ENCODE measurements at places on chromosomes 16 and 17.
A peak's percentile ranks its signal among the peaks of the same experiment; 100 is the strongest.

DNA sequence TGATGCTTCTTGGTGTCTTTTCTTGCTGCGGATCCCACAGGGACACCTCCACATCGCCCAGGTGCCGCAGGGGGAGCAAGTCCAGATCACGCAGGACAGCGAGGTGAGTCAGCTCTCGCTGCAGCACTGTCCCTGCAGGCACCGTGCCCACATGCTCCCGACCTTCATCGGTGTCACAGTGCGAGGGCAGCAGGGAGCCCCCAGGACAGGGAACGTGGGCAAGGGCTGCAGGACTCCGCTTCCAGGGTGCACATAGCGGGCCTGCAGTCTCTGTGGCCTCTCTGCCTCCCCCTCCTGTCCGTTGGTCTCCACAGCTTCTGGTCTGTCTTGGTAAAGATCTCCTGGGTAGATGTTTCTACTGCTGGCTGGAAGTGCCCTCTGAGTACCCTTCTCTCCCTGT lies 84.1 kb downstream of the BANP start:
- DNase-seq, result no peak

DNA sequence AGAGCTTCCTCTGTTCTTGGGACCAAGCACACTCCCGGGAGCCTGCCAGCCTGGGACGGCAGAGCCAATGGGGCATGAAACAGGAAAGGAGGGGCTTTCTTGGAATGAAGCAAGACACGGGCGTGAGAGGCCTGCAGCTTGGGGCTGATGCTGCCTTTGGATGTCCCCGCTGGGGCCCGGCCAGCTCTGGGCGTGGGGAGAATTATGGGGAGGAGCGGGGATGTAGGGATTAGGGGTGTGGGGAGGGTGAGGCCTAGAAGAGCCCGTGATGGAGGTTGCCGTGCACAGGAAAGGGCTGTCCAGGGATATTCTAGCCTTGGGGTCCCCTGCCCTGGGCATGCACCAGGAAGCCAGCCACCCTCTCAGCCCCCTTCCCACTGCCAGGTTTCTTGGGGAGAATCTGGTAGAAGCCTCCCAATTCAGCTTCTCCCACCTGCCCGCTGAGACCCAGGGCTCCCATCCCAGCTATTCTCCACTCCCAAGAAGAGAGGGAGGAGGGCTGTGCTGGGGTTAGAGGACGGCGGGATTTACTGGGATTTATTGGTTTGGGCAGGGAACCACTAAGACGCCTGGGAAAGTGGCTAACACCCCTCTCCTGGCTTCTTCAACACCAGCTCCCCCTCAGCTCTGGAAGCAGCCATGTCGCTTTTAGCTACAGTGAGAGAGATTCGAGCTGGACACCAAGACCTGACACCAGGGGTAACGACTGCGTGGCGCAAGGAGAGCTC lies 20.0 kb upstream of the NXPH3 start:
- no peak for DNase-seq

- DNase-seq, result no peak
Measured at GRCh38 chr17:64232466-64233262, 30.4 kb downstream of the TEX2 start.

- DNase-seq, result no peak
Measured at GRCh38 chr17:14080847-14081251, 11.5 kb downstream of the COX10 start.

DNA sequence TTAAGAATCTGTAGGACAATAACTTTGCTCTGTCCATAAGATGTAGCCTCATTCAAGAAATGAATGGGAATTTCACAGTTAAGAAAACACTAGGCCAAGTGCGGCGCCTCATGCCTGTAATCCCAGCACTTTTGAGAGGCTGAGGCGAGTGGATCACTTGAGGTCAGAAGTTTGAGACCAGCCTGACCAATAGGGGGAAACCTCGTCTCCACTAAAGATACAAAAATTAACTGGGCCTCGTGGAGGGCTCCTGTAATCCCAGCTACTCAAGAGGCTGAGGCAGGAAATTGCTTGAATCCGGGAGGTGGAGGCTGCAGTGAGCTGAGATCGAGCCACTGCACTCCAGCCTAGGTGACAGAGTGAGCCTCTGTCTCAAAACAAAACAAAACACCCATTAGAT lies 19.9 kb upstream of the RSL1D1 start:
- DNase-seq, result no peak

DNA sequence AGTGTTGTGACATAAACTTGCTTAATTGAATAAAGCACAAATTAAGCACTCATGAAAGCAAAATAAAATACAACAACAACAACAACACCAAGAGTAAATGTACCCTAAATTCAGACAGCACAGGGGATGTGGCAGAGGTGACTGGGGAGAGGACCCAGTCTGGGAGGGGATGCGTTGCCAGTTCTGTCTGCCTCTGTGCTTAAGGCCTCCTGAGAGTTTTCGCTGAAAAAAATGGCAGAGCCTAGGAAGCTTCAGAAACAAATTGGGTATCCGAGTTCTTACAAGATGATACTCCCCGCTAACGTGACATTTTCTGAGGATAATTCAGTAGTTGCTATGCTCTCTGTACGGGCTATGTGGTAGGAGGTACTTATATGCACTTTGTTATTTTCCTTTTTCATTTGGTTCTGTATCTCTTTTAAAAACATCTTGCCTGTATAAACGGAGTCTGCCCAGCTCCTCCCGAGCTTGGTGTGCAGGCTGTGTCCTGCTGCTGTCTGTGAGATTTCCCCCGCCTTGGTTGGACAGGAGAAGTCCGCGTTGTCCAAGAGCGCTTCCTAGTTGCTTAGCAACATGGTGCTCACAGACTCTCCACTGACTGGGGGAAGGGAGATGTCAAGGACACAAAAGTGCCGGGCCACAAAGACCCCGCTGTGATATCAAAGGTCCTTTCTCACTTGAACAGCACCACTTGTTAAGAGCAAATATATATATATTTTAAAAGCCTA lies 134.2 kb upstream of the CPHXL start:
- no peak for DNase-seq

GRCh38 chr17:11996722-11997146 lies 541 bp downstream of the ZNF18 start:
- DNase-seq, result peak; percentile 32

DNA sequence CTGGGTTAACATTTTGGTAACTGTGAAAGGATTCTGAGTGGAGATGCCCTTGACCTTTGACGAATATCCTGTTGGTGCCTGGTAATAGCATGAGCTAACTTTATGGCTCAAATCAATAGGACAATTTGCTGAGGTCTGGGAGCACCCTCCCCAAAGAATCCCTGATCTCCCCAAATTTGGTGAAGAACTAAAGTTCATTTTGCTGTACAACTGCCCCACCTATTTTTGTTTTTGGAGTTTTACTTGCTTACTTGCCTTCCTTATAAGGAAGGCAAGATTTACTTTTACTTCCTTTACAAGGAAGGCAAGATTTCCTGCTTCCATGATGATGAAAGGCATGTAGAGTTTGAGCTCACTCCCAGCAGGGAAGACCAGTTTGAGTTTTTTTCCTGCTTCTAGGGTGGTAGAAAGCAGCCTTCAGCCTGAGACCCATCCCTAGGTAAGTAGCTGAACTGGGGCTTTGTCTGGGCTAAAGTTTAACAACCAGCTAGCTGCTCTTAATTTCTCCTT lies 2.8 kb downstream of the KRTAP4-9 start:
- DNase-seq, result no peak

GRCh38 chr16:2756288-2757015 lies 4.0 kb downstream of the SRRM2 start:
- DNase-seq, result no peak

- DNase-seq, result no peak
Measured at GRCh38 chr17:73914536-73915274, 270.5 kb upstream of the SDK2 start.

- no peak for DNase-seq
Measured at GRCh38 chr16:85258629-85259028, 146.4 kb upstream of the CIBAR2 start.

DNA sequence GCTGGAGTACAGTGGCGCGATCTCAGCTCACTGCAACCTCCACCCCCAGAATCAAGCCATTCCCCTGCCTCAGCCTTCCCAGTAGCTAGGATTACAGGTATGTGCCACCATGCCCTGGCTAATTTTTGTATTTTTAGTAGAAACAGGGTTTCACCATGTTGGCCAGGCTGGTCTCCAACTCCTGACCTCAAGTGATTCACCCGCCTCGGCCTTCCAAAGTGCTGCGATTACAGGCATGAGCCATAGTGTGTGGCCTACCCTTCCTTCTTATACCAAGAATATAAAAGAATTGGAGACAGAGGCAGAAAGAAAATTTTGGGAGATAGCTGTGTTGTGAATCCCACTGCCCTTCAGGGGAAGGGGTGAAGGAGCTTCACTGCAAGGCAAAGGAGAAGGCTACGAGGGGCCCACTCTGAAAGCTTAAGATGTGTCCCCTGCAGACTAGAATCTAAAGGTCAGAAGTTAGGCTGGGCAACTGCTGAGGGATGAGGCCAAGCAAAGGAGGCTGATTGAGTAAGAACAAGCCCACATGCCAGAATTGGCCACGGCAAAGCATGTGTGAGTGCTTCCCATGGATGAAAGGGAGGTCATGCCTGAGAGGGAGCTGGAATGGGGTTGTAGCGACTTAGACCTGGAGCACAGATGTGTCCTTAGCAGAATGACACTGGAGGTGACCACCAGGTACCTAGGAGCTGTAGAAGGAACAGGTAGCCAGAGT lies 8.4 kb upstream of the CRYBA1 start:
- DNase-seq, result no peak

DNA sequence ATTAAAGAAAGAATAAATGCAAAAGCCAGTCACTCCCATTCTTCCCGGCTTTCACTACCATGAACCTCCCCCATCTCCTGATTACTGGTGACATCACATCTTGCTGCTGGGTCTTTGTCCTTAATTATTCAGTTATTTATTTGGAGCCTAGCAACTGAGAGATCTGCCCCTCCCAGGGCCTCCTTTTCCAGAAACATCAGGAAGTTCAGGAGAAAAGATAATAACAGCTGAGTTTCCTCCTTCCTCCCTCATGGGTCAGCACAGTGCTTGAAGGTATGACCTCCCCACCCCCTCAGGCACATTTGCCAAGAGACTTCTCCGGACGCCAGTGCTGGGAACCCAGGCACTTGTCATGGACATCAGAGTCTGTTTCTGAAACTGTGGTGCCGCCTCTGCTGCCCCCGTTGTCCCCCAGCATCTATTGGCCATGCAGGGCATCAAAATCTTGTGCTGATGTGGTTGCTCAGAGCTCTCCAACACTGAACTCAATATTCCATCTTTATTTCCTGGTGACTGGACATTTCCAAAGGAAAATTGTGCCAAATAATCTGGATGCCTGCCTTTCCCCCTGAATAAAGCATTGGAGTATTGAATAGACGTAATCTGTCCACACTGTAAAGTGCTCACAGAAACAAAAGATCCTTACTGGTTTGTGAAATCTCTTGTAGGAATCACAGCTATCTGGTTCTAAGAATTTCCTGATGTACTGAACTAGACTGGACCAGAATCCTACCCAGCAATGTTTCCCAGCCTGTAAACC lies 71.8 kb downstream of the ZNF18 start:
- DNase-seq, result no peak

DNA sequence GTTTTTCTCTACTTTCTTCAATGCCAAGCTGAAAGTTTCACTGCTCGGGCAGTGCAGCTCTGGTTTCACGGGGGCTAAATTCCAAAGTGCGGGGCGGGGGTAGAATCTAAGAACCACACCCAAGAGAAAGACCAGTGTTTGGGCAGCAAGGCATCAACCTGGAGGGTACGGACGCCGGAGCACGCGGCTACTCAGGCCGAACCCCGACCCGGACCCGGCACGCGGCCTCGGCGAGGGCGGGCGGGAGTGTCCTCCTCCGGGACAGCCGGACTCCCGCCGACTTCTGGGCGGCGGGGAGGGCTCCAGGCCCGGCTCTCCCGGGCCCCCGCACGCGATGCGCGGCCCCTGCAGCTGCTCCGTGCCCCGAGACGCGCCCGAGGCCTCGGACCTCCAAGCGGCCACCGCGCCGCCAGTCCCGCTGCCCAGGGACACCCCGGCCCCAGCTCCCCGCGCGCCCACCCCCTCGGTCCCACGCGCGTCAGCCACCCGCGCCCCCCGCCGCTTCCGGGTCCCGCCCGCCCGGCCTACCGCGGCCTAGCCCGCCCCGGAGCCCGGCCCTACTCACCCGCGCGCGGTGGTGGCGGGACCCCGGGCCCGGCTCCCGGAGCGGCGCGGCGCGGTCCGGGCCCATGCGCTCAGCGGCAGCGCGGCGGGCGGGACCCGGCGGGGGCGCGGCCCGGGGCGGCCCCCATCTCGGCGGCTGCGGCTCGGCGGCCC lies 561 bp downstream of the AXIN1 start:
- no peak for DNase-seq

- DNase-seq, result no peak
Measured at GRCh38 chr16:69318177-69318910, 7.2 kb downstream of the VPS4A start.

DNA sequence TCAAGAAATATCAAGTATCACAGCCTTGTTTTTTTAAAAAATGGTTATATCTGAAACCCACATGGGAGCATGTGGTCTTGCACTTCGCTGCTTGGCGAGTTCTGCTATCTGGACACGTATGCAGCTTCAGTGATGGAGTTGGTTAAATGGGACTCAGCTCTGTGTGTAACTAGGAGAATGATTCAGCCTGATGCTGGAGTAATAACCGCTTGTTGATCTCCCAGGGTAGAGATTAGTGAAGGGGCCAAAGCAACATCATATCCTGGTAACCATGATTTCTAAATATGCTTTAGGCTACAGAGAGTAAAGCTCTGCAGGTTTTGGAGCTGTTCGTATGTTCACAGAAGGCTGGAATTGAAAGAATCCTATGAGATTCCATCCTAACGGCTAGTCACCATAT lies 63.2 kb downstream of the IQCK start:
- DNase-seq, result no peak

- DNase-seq, result no peak
Measured at GRCh38 chr16:12236589-12236988, 260.1 kb downstream of the SNX29 start.

- DNase-seq, result no peak
Measured at GRCh38 chr17:50347117-50347893, 1.4 kb downstream of the XYLT2 start.

DNA sequence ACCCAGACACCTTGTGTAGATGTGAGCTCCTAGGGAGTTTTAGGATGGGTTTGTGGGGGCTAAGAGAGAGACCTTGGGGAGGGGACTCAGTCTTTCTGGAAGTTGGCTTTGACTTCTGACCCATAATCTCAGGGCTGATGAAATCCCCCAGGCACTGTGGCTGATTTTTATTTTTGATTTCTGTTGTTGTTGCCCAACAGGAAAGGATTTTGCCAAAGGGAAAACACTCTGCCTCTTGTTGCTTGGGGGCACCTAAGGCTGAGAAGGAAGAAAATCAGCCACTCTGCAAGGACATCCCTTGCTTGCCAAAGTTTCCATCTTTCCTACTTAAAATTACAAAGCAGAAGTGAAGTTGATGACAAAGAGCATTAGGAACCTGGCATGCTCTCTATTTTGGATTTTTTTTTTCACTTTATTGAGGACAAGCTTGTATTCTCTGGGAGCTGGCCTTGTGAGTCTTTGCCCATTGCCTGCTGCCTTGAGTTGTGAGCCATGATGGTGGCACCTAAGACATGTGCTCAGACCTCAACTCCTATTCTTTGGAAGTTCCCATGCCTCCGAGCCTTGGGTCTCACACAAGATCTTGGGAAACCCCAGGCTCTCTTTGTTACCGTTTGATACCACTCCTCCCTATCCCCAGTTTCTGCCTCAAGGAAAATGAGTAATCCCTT lies 3.2 kb upstream of the C1QTNF1 start:
- no peak for DNase-seq
